ENCODE measurements at places on chromosomes 1 and 21.

DNA sequence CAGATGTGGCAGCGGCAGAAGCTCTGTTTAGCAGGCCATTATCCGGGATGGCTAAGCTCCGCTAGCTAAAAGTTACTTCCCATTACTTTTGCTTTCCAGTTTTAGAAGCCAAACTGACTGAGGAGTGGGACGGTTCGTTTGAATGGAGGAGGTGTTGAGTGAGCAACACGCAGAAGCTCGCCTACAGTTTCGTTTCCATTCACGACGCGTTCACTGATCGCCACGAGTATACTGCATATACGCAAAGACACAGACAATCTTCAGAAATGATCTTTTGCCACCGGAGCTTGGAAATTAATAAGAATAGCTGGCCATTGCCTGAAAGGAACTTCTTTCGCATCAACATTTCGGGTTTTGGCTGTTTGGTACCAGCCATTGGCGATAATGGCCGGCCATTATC, 14.6 kb downstream of the SON start:
- DNase-seq, result no peak

- no peak for DNase-seq
Observed at GRCh38 chr1:150973258-150973835, 1.3 kb downstream of the CERS2 start.

- DNase-seq, result no peak
Observed at GRCh38 chr1:168755800-168756418, 26.9 kb upstream of the DPT start.

- DNase-seq, result no peak
Observed at GRCh38 chr1:115976062-115976920, at the start of gene SLC22A15. TSS of gene SLC22A15 (plus strand) at chr1:115976513. CDS start at chr1:115976628, 115 bp downstream.

DNA sequence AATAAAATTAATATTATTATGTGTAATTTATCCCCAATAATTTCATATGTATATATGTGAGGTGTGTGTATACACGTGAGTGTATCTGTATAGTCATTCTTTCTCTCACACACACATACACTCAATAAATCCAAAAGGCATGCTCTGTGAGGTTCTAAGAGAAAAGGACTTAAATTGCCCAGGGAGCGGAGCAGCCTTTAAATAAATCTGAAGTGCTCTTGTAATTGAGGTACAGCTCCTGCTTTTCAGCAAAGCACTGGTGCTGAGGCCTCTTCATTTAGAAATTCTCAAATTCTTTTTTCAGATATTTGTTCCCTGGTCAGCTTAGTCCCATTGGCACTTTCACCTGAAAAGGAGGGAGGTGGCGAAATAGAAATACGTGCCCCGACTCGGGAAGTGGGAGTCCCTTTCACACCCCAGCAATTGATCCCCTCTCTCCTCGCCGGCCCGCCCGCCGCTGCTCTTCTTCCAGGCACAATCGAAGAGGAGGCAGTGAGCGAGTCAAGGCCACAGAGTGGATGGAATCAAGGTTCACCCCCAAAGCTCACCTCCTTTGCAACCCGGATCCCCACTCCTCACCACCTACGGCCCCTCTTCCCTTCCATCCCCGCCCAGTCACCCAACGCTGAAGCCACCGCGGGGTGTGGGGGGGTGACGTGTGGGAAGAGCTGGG, 944 bp downstream of the PLPPR5 start:
- no peak for DNase-seq

DNA sequence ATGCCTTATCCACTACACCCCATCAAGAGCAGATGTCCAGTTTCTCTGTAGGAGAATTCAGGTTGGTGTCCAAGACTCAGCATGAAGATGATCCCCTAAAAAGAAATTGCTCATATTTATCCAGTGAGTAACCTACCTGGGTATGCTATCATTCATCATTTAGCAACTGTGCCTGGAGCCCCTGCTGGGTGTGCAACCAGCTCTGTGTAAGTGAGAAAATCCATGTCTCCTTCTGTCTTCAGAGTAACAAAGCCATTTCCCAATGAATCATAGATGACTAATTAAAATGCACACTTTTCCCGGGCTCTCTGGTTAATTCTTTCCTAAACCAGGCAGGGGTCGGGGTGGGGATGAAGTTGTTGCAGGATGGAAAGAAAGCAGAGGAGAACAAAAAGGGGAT, 35.8 kb downstream of the OLFML3 start:
- DNase-seq, result no peak

DNA sequence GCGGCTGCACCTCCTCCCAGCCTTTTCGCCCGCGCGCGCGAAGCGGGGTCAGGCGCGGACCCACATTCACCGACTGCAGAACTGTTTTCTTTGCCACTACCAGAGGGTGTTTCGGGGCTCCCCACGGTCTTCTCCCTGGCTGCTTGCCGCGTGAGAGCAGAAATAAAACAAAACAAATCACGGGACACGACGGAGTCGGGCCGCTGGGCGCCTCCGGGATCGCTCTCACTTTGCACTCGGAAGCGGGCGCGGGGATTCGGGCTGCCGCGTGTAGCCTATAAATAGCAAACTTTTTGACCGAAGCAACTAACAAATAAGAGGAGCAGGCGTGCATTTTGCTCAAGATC, 412.3 kb upstream of the ESRRG start:
- no peak for DNase-seq

DNA sequence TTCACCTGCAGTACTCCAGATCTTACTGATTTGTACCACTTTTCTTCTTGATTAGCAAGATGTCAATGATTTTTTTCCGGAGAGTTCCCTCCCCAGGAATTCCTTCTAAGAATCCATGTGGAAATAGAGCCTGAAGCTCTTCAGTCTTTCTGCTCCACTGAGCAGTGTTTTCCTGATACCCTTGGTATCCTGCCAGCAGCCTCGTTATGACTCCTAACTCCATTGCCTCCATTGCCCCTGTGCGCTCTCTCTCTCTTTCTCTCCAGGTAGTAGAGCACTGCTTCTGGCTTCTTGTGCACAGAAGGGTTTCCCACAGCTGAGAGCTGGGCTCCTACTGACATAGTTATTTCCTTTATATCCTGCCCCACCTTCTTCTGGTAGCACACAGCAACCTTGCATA, 12.2 kb downstream of the UBE2U start:
- DNase-seq, result no peak

- no peak for DNase-seq
Observed at GRCh38 chr1:27795601-27796000, 22.6 kb downstream of the STX12 start.

DNA sequence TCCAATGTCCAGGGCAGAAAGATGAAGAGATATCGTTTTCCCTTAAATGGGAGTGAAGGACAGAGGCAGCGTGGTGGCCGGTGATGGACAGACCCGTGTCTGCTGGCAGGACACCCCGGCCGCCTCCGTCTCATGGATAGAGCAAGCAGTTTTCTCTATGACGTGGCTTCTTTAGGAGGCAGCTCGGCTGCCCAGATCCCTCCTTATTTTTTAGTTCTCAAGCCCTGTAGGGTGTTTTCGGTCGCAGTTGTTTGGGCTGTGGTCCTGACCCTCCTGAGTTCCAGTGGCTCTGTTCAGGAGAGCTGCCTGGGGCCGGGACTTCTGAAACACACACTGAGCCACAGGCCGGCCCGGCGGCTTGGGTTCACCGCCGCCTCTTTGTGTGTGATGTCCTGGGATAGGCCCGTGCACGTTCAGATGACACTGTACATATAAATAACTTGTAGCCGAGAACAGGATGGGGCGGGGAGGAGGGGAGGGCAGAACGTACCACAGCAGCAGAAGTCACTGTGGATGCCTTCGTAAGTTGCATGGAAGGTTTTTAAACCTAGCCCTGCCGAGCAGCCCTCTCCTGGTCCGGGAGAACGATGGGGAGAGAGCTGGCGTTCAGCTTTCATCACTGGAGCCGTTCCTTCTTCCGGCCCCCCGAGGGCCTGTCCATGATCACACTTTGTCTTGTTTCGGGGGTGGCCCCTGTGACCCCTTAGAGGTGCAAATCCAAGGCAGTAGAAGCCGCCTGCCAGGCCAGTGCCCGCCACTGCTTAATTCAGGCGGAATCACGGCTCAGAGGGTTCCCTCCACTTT, 65.2 kb downstream of the SIK1 start:
- no peak for DNase-seq

DNA sequence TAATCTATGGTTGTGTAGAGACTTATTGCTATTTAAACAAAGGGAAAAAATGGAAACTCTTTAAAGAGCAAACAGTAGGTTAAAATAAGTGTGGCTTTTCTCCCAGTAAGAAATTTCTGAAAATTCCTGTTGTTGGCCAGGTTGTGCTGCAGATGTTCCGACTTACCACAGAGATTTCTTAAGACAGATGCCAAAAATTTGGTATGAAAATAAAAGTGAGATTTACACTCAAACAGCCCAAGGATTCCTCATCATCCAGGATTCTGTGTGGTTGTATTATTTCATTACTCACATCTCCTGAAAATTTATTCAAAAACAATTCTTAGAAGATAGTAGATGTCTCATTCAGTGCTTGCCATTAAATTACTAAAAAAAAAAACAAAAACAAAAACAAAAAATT, 296.7 kb upstream of the PTBP2 start:
- DNase-seq, result no peak

GRCh38 chr21:46459356-46460112, 843 bp downstream of the DIP2A start:
- DNase-seq, result no peak

DNA sequence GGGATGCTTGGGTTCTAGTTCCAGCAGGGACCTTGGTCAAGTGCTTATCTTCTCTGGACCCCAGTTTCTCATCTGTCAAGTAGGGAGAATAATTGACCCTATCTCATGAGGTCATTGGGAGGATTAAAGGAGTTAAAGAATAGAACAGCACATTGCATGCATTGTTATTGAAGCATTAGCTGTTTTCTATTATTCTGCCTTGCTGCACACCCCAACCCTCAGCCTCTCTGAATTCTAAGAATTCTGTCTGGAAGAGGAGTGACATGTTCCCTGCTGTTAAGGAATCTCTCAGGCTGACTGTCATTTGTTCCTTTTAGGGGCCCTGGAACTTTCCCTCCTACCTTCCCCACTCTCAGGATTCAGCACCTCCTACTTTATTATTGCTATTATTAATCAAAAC, 73.9 kb downstream of the NENF start:
- no peak for DNase-seq

DNA sequence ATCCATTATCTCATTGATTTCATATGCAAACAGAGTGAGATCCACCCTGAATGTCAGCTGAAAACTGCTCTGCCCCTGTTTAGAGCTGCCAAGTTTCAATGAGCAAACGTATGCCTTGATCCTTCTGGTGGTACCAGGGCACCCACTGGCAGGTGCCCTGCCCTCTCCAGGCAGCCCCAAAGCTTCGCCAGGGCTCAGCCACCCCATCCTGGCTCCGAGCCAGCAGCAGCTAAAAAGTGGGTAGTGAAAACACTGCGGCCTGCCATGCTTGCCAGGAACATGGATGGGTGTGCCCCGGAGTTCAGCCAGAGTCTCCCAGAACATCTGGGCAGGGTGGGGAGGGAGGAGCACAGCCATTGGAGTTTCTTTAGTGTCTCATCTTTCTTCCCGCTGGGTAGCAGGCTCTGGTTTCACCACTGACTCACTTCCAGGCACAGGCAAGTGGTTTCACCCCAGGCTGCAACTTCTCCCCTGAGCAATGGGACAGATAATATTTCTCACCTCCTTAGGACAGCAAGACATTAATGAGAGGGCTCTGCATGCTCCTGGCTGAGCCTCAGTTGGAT, 8.1 kb upstream of the LMX1A start:
- DNase-seq, result no peak

DNA sequence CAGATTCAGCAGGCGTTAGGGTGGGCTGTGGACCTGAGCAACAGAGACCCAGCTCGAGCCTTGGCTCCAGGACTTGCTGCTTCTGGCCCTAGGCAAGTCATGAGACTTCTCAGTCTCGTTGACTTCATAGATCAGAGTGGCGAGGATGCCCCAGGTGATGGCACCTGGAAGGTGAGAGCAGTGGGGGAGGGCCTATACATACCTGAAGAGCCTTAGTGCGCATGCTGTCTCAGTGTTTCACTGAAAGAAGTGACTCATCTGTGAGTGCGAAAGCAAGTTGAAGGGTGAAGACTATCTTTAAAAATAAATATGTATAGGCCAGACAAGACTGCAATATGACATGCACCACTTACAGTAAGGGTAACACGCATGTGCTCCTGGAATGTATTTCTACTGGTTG, 10.1 kb downstream of the PLEKHA6 start:
- DNase-seq, result no peak

DNA sequence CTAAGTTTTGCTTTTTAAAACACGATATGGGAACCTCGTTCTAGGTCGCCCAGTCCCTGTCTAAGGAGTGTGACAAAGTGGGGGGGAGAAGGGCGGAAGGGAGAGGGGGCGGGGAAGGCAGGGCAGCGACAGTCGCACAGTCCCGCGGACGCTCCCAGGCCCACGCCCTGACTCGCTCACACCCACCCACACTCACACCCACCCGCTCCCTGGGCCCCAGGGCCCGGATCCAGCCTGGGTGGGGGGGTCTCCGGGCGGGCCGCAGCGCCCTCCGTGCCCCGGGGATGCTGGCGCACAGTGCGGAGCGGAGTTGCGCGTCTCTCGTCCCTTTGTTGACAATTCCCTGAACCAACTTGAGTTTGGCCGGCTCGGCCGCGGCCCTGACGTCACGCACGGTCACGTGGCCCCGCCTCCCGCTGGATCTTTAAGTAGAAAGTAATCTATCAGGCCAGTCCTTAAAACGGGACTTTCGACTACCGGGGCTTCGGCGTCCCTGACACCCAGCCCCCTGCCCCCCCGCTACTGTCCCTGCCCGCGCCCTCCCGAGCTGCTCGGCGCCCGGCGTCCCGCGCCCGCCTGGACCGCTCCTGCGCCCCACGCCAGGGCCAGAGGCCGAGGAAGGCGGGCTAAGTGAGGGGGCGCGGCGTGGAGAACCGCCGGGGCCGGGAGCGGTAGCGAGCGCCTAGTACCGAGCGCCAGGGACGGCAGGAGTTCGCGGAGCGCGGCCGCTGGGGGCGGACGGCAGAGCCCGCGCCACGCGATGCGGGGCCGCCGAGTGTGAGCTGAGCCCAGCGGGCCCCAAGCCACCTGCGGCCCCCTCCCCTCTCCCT, at the start of gene FOXD3:
TSS of gene FOXD3 (plus strand) at position 454 of the 830 bp plus-strand sequence. CDS start 492 bp downstream, outside the sequence.
- no peak for DNase-seq

GRCh38 chr1:75316230-75316629, 182.0 kb downstream of the LHX8 start:
- DNase-seq, result no peak

DNA sequence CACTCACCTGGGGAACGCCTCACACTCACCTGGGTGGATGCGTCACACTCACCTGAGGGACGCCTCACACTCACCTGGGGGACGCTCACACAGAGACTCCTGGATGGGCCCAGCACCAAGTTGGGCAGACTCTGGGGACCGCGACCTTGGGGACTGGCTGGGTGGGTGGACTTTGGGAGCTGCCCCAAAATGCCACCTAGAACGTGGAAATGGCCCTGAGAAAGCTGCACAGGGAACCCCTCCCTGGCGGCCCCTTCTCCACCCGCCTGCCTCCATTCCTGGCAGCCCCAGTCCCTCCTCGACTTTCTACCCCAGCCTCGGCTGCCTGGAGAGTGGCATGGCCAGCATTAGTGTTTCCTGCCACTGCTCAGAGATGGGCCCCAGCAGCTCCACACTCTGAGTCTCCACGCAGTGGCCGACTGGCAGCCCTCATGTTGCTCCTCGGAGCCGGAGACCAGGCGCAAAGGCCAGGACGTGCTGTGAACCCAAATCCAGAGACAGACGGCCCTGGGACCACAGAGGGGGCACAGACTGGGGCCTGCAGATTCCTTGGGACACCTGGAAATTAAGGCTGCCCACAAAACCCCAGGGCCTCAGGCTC, 46.5 kb upstream of the ACTRT2 start:
- no peak for DNase-seq
